ENCODE measurements at places on chromosomes 5 and 9. TPM values are rescaled to one million over a fixed set of nuclear protein-coding genes. Genes with fewer than 3 reads are reported as not detected.

GRCh38 chr5:366541-367357 is 45.2 kb downstream of the AHRR start:
- H3K36me3 ChIP-seq: no peaks in the 10 kb centered on the region
- no peak for DNase-seq
- H3K27me3 ChIP-seq: no peaks in the 10 kb centered on the region
- H3K27ac ChIP-seq: no peak overlapping the region
- H3K4me1 ChIP-seq: peaks cover 6% of the 10 kb centered on the region

GRCh38 chr5:41851116-41851515 is 19.1 kb downstream of the OXCT1 start:
- H3K27me3 ChIP-seq: no peaks in the 10 kb centered on the region
- no peak for DNase-seq
- no peaks in the 10 kb centered on the region for H3K4me1 ChIP-seq
- no peaks in the 10 kb centered on the region for H3K36me3 ChIP-seq
- H3K4me3 ChIP-seq: no peak overlapping the region
- no peak overlapping the region for H3K27ac ChIP-seq

- H3K27ac ChIP-seq: no peak overlapping the region
- H3K4me3 ChIP-seq: no peak overlapping the region
- H3K4me1 ChIP-seq: no peaks in the 10 kb centered on the region
These were observed 295.5 kb upstream of the SMC2 start for GRCh38 chr9:103798620-103799019.

GRCh38 chr9:133733421-133733795 is 4.7 kb downstream of the SARDH start:
- H3K27ac ChIP-seq: no peak overlapping the region
- DNase-seq: no peak
- H3K4me1 ChIP-seq: peaks cover 3% of the 10 kb centered on the region

DNA sequence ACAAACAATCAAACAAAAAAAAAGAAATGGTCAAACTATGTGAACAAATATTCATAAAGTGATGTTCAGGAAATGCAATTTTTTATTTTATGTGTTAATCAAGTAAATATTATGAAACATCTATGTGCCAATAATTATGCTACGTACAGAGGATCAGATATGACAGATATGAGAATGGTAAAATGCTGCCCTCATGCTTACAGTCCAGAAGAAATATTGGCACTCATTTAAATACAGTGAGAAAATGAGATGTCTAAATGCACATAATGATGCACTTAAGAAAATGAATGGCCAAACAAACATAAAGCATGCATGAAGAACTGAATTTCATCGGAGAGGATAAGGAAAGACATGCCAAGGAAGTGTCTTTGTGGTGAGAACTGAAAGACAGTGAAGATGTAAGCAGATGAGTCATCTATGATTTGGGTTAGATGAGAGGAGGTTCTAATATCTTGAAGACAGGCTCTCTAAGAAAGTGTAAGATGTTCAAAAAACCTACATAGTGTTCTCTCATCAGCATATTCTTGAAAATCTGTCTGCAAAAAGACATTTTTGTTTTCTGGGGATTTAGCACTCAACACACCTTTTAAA is 1231.1 kb upstream of the ACO1 start:
- H3K4me3 ChIP-seq: no peak overlapping the region
- no peaks in the 10 kb centered on the region for H3K4me1 ChIP-seq
- H3K27ac ChIP-seq: no peak overlapping the region

- no peak overlapping the region for H3K4me3 ChIP-seq
- H3K36me3 ChIP-seq: no peaks in the 10 kb centered on the region
- H3K27me3 ChIP-seq: no peaks in the 10 kb centered on the region
- H3K4me1 ChIP-seq: no peaks in the 10 kb centered on the region
- DNase-seq: no peak
- H3K27ac ChIP-seq: no peak overlapping the region
These were observed 46.4 kb upstream of the SLCO6A1 start for GRCh38 chr5:102545175-102545574.

- no peaks in the 10 kb centered on the region for H3K27me3 ChIP-seq
- H3K4me1 ChIP-seq: no peaks in the 10 kb centered on the region
- H3K36me3 ChIP-seq: no peaks in the 10 kb centered on the region
- H3K4me3 ChIP-seq: no peak overlapping the region
These were observed 194.0 kb downstream of the PDZD2 start for GRCh38 chr5:31832966-31833365.

DNA sequence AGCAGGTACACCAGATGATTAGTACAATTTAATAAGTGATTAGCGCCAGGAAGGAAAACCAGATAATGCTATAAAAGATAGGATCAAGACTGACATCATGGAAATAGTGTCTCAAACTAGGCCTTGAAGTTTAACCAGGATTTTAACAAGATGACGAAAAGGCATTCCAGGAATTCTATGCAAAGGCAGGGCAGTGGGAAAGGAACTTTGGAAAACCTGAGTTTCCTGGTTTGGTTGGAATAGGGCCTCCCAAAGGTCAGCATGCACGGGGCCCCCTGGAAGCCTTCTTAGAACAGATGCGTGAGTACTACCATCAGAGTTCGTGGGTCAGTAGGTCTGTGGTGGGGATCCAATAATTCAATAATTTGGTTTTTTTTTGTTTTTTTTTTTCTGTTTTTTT is 935.2 kb upstream of the DMAC1 start:
- H3K36me3 ChIP-seq: no peaks in the 10 kb centered on the region
- H3K27me3 ChIP-seq: no peaks in the 10 kb centered on the region
- H3K27ac ChIP-seq: no peak overlapping the region
- no peak overlapping the region for H3K4me3 ChIP-seq
- no peak for DNase-seq

DNA sequence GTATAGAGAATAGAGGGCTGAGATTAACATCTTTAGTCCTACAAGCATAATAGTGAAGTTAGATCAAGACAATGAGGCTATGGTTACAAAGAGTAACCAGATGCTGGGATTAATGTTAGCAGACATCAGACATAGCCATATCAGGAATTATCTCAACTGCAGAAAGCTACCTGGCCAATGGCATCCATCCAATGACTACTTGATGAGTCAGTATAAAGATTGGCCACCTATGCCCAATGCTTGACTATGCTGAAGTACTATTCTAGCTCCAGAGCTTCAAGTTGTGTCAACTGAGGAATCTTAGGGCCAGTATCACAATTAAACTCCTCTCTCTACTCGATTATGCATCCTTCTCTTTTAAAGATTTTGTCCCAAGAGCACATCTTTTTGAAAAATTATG is 541.4 kb downstream of the PRELID2 start:
- no peaks in the 10 kb centered on the region for H3K4me1 ChIP-seq
- no peaks in the 10 kb centered on the region for H3K36me3 ChIP-seq
- DNase-seq: no peak
- H3K27ac ChIP-seq: no peak overlapping the region
- H3K4me3 ChIP-seq: no peak overlapping the region
- H3K27me3 ChIP-seq: no peaks in the 10 kb centered on the region

DNA sequence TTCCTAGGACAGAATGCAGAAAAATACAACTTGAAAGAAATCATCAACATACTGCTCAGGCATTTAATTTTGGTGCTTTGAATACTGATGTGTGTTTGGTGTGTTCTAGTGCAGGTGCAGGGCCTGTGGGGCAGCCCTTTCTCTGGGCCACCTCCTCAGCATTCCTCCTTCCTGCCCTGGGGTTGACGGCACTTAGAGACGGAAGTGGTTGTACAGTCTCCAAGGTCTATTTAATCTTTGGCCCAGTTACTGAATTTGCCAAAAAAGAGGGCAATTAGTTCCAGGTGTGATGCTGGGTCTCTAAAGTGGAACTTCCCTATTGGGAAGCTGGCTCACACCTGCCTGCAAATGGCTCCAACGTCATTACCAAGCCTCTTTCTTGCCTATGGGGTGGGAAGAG is 269.0 kb downstream of the SH3GL2 start:
- no peak for DNase-seq
- H3K27ac ChIP-seq: no peak overlapping the region
- no peaks in the 10 kb centered on the region for H3K27me3 ChIP-seq
- no peaks in the 10 kb centered on the region for H3K36me3 ChIP-seq

- H3K4me1 ChIP-seq: no peaks in the 10 kb centered on the region
- no peaks in the 10 kb centered on the region for H3K27me3 ChIP-seq
- no peak overlapping the region for H3K27ac ChIP-seq
- no peak for DNase-seq
- H3K36me3 ChIP-seq: no peaks in the 10 kb centered on the region
- H3K4me3 ChIP-seq: no peak overlapping the region
These were observed 44.8 kb downstream of the PRLR start for GRCh38 chr5:35185518-35185917.

GRCh38 chr5:11563822-11564221 is 340.4 kb downstream of the CTNND2 start:
- no peak overlapping the region for H3K4me3 ChIP-seq
- H3K27me3 ChIP-seq: no peaks in the 10 kb centered on the region
- no peaks in the 10 kb centered on the region for H3K36me3 ChIP-seq
- no peaks in the 10 kb centered on the region for H3K4me1 ChIP-seq
- no peak overlapping the region for H3K27ac ChIP-seq

DNA sequence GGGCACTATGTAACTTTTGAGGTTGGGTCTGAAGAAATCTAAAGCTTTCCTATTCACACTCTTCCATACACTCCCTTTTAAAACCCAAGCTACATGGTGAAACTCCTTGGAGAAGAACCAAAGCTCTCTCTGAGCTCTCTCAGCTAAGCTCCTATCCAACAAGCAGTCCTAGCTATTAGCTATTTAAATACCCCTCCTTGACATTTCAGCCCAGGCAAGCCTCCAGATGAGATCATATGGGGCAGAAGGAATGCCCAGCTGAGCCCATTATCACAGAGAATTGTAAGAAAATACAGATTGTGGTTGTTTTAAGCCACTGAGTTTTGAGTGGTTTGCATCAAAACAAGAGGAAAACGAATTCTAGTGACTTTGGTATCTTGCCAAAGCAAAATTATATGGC is 15.2 kb downstream of the HSPB3 start:
- no peak for DNase-seq
- no peaks in the 10 kb centered on the region for H3K4me1 ChIP-seq
- H3K4me3 ChIP-seq: no peak overlapping the region
- no peaks in the 10 kb centered on the region for H3K36me3 ChIP-seq
- no peak overlapping the region for H3K27ac ChIP-seq
- H3K27me3 ChIP-seq: no peaks in the 10 kb centered on the region

GRCh38 chr9:21989440-21990189 is 4.6 kb downstream of the CDKN2A start:
- peaks cover 9% of the 10 kb centered on the region for H3K27me3 ChIP-seq
- no peak overlapping the region for H3K4me3 ChIP-seq
- no peaks in the 10 kb centered on the region for H3K36me3 ChIP-seq
- no peak for DNase-seq

- peak overlapping the region; percentile 97 for H3K4me3 ChIP-seq
- no peak overlapping the region for H3K27ac ChIP-seq
- peaks cover 77% of the 10 kb centered on the region for H3K36me3 ChIP-seq
- peaks cover 70% of the 10 kb centered on the region for H3K4me1 ChIP-seq
- no peaks in the 10 kb centered on the region for H3K27me3 ChIP-seq
These were observed 3.7 kb downstream of the HNRNPH1 start for GRCh38 chr5:179619776-179620175.

DNA sequence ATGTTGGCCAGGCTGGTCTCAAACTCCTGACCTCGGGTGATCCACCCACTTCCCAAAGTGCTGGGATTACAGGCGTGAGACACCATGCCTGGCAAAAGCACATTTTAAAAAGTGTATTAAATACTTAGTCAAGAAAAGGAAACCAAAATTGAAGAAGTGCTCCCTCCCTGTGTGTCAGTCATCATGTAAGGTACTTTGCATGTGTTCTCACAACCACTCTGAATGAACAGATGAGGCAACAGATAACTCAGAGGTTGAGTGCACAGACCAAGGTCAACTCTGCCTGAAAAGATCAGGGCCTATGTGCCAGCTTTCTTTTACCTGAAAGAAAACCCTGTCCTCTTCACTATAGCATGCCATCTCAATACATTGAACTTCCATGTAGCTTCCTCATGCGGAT is 289.7 kb downstream of the MRPS30 start:
- no peak for DNase-seq
- no peaks in the 10 kb centered on the region for H3K36me3 ChIP-seq
- no peak overlapping the region for H3K4me3 ChIP-seq
- H3K27me3 ChIP-seq: no peaks in the 10 kb centered on the region

DNA sequence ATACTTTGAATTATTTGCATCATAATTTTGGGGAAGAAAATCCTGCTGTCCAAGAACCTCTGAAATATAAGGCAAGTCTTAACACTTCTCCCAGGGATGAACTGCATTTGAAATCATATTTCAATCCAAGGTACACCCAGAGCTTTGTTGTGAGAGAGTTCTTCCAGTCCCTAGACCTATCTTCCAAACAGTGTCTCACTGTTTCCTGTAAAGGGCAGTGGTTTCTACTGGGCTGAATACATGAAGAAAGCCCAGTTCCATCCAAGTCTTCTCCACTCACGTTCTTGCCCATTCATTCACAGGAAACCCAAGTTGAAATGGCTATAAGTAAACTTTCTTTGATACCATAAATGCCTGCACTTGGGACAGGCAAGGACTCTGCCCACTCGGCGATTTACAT is 108.3 kb upstream of the LHFPL2 start:
- H3K4me1 ChIP-seq: peaks cover 4% of the 10 kb centered on the region
- H3K4me3 ChIP-seq: no peak overlapping the region
- no peak for DNase-seq
- H3K36me3 ChIP-seq: no peaks in the 10 kb centered on the region

- no peak for DNase-seq
- H3K4me1 ChIP-seq: peaks cover 14% of the 10 kb centered on the region
- no peak overlapping the region for H3K4me3 ChIP-seq
- peaks cover 31% of the 10 kb centered on the region for H3K27me3 ChIP-seq
- H3K27ac ChIP-seq: peak overlapping the region; percentile 56
- H3K36me3 ChIP-seq: no peaks in the 10 kb centered on the region
These were observed 115.4 kb downstream of the HSD17B3 start for GRCh38 chr9:96186591-96187011.

DNA sequence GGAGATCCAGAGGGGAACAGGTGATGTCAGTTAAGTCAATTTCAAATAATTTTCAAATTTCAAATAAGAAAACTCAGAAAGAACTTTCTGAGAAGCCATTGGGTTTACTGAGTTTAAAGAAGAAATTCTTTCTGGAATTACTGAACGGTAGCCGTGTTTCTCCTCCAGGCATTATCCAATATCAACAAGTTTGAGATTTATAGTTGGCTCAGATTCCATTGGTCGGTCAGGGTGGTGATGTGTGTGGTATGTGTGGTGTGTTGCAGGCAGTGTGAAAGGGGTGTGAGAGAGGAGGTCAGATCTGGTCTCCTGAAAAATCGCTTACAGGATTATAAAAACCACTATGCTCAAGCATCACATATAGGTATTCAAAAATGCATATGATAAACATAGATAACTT is 60.1 kb downstream of the PDE4D start:
- no peak overlapping the region for H3K27ac ChIP-seq
- H3K27me3 ChIP-seq: no peaks in the 10 kb centered on the region
- no peak overlapping the region for H3K4me3 ChIP-seq
- no peaks in the 10 kb centered on the region for H3K4me1 ChIP-seq
- no peaks in the 10 kb centered on the region for H3K36me3 ChIP-seq

RCL1 gene
- 13.8 TPM for total RNA-seq

HAPLN1 gene
- total RNA-seq: not detected

STKLD1 gene
- not detected for total RNA-seq

ADRB2 gene
- 11.3 TPM for total RNA-seq

PPP3R2 gene
- not detected for total RNA-seq

TBC1D9B gene
- 71.3 TPM for total RNA-seq

IFNA13 gene
- not detected for total RNA-seq

KIF4B gene
- not detected for total RNA-seq

FYB1 gene
- 2.8 TPM for total RNA-seq

Data from esophagus squamous epithelium (tissue), 5 donors.